Activated T-helper 1 cell treated with Interleukin-2 at 50 U/mL for 16 hours (primary cell): ENCODE measurements at places on chromosomes 16 and 17.
A peak's percentile ranks its signal among the peaks of the same experiment; 100 is the strongest.

GRCh38 chr16:75025761-75026160, 26.9 kb downstream of the ZNRF1 start:
- no peak for DNase-seq

GRCh38 chr16:20568404-20568803, 7.8 kb downstream of the ACSM2B start:
- DNase-seq, result no peak

DNA sequence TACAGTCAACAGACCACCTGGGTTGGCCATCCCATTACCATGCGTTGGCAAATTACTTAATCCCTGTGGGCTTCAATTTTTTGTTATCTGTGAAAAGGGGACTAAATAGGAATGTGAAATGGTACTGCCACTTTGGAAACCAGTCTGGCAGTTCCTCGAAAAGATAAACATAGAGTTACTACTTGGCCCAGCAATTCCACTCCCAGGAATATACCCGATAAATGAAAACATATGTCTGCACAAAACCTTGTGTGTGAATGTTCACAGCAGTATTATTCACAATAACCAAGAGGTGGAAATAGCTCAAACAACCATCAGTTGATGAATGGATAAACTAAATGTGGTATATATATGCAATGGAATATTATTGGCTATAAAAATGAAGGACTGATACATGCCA, 87.9 kb downstream of the TANGO6 start:
- DNase-seq, result no peak

DNA sequence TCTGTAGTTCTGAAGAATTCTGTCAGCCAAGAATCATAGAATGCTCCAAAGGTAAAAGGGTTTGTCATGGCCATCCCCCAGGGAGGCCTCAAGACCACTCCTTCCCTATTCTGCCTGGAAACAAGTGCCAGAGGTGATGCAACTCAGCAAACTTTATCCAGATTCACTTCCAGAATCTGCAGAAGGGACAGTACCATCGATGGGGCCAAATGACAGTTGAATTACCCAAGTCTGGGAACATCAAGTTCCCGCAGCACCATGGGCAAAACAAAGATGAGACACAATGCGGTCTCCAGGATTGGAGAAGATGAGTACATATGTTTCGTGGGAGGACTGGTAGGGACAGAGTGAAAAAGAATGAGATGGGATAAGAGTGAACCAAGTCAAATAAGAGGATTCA, 13.7 kb upstream of the TAT start:
- no peak for DNase-seq

- no peak for DNase-seq
Observed at GRCh38 chr16:75074304-75074793, 42.2 kb downstream of the LDHD start.

- DNase-seq, result no peak
Observed at GRCh38 chr17:54948380-54948779, 20.1 kb downstream of the COX11 start.

DNA sequence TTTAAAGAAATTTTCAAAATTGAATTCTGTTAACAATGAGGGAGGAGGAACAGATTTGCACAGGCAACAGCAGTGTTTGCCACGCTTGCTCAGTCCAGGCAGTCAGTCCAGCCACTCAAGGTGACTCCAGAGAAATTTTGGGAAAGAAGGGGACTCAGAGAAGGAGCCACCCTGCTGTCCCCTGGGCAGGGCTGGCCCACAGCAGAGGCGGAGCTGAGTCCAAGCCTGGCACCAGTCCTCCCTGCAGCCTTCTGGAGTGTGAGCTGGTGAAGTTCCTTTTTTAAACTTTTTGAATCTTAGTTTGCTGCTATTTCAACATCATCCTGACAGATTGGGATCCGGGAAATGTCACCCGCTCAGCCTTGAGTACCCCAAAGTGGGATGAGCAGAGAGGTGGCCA, 14.5 kb upstream of the SLC47A2 start:
- no peak for DNase-seq

- DNase-seq, result no peak
Observed at GRCh38 chr17:73462823-73463222, 151.0 kb upstream of the CDC42EP4 start.

DNA sequence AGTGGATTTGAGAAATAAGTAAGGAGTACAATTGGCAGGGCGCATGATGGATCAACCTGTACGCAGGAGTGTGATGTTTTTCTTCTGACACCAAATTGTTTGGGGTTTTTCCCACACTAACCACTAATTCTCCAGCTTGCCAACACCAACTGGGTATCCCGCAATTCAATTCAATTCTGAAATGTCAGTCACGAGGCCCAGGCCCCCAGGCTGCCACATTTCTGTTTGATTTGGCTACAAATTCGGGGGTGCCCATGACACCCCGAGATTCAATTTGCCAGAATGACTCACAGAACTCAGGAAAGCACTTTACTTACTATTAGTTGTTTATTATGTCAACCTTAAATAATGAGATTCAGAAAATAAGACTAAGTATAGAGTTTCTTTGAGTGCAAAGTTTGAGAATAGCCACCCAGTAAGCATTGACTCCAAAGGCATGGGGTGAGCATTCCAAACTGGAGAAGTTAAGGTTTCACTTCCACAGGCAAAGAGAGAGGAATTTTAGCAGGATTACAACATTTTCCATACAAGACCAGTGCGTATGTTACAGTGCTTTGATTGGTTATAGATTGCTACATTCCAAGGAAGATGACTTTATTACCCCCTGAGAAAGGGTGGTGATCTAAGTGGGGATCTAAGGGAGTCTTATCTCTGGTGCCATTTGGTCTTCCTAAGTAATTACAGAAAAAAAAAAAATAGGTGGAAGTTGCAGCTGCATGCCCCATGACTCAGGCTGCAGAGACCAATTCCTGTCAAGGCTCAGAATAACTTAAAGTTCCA, 11.5 kb downstream of the SLC46A1 start:
- DNase-seq, result no peak

- DNase-seq, result no peak
Observed at GRCh38 chr17:62857526-62857925, 49.4 kb upstream of the MARCHF10 start.

- DNase-seq, result no peak
Observed at GRCh38 chr17:48632579-48633265, 6.6 kb upstream of the HOXB9 start.

- no peak for DNase-seq
Observed at GRCh38 chr17:37786481-37786880, 41.6 kb upstream of the HNF1B start.

DNA sequence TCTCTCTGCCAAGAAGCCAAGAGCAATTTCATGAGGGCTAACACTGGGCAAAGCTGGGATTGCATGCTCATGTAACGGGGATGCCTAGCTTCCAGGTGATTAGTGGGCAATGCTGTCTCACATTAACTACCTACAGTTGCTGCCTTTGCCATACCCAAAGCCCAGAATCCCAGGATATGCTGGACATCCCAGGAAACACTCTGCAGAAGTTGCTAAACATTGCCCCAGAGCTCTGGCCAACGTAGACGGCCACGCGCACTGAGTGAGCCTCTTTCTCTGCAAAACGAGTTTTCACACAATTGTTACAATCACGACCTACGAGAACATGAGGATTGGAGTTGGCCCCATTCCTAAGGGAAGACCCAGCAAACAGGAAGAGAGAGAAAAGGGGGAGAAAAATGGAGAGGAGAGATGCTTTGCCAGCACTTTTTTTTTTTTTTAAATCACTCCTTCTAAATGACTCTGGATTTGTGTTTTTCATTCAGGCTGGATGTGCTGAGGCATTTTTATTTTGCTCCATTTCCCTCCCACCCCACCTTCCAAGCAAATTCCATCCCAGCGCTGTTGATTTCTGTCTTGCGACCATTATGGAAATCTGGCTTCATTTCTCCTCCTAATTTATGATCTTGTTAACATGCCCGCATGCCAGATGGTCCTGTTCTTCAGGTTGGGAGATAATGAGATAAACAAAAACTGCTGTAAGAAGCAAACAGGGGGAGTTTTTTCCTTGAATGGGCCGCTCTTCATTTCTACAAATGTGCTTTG, 112.8 kb upstream of the DNAH9 start:
- no peak for DNase-seq

DNA sequence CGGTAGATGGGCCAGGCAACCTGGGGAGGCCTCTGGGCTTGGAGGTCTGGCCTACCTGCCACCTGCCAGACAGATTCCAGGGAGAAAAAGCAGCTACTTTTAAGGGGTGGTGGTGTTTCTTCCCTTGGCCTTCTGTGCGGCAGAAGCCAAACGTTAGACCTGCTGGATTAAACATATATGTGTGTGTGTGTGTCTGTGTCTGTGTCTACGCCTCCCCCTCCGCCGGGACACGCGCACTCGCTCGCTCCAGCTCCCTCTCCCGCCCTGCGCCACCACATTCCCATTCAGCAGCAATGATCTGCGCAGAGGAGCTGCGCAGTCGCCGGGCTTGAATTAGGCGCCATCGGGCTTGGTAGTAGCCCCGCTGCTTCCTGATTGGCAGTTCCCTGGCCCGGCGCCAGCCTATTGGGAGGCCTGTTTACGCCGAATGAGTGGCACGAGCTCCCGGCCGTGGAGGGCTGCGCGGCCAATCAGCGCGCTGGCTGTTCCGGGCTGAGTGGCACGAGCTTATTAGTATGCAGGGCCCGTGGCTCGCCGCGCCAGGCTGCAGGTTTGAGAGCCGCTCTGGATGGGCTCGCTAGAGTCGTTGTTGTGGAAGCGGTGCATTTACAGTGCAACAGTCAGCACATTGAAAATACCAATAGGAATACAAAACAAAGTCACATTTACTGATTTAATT, at the start of gene BAHCC1:
Gene BAHCC1 (plus strand): TSS at position 537 of the 679 bp plus-strand sequence. CDS start 4,283 bp downstream, outside the sequence.
- DNase-seq, result peak; percentile 49

DNA sequence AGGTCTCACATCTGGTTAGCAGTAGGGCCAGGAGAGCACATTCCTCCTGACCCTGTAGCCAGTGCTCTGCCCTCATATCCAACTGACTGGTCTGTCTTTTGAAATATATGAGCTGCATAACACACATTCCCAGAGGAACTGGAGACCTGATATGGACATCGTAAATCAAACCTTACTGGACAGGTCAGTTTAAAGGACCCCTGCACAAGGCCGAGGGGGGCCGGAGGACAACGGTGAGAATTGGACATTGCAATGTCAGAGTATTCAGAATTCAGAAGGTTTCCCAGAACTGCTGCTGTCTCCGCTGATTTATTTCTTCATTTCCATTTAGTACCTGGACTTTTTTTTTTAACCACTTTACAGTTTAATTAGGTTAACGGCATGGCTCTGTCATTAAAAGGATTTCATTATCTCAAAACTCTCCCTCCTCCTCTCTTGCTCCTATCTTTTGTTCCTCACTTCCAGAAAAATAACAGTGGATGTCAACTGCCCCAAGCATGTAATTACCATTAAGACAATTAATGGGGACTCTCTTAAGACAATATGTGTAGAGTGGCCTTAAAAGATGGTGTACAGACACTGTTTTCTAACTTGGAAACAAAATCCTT, 4.9 kb downstream of the PMFBP1 start:
- no peak for DNase-seq

GRCh38 chr16:62383941-62384340, 347.7 kb upstream of the CDH8 start:
- DNase-seq, result no peak

GRCh38 chr17:27818401-27819105, 18.2 kb upstream of the NOS2 start:
- no peak for DNase-seq

DNA sequence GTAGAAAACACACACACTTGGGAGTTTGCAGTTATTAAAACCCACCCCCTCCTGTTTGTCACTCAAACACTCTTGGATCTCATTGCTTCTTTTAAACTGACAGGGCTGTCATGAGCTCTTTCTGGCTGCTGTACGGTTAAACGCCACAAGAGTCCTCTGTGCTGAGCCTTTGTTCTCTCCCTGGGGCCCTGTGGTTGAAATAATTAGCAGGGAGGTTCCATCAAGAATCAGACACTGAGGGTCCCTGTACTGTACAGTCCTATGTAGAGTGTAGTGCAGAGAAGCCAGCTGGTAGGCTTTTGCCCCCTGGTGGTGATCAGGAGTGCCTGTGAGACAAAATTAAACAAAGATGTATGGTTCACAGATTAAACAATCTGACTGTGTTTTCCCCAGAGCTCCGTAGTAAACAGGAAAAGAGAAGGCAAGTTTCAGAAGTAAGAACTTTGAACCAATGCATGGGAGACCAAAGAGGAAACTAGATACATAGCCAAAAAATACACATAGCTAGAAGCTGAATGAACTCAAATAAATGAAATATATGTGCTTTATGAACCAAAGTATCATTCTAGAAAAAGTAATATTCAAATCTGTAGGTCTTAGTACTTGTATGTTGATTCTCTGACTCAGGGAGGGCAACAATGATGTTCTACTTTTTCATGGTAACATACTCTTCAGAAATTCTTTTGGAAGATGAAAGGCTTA, 1.4 kb upstream of the SSH2 start:
- DNase-seq, result peak; percentile 39

DNA sequence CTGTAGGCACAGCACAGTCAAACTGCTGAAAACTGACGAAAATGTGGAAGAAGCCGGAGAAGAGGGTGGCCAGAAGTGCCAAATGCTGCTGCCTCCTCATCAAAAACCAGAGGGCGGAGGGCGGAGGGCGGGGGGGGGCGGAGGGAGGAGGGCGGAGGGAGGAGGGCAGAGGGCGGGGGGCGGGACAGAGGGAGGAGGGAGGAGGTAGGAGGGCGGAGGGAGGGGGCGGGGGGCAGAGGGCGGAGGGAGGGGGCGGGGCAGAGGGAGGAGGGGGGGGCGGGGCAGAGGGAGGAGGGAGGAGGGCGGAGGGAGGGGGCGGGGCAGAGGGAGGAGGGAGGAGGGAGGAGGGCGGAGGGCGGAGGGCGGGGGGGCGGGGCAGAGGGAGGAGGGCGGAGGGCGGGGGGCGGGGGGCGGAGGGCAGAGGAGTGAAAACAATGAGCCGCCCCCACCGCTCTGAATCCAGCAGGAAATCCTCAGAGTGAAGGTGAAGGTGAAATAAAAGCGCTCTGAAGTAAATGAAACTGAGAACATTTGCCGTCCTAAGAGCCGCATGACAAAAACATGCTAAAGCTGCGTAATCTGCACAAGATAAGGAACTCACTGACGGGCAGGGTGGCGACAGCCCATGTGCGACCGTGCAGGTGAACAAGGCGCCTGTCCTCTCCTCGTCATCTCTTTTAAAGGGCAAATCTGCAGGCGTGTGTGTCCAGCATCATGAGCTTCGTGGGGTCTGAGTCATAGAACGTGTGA, 22.6 kb upstream of the CBFA2T3 start:
- DNase-seq, result no peak

DNA sequence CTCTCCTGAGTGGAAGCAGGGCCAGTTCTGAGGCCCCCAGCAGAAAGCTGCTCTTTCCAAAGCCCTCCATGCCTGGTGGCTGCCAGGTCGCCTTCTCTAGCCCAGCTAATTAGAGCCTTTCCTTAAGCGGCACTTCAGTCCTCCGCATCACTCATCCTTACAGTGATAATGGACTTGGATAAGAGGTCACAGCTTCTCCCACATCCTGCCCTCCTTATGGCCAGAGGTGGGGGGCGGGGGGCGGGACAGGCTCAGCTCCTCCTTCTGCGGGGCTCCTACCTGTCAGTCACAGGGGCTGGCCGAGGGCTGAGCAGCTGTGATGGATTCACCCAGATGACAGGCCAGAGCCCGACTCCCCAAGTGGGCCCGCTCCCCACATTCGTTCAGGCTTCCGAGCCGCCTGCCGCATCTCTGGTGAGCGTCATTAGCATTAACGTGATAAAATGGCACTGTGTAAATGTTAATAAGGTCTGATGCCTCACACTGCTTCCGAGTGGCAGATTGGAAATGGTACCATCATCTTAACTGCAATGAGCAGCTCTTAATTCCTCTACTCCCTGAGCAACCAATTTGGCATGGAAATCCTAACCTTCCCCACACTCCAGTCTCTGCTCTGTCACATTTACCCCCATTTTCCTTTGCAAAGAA, 41.3 kb downstream of the GRIN2C start:
- DNase-seq, result no peak

GRCh38 chr17:59338498-59338897, 7.0 kb downstream of the YPEL2 start:
- DNase-seq, result no peak

GRCh38 chr17:34015253-34015652, 239.8 kb upstream of the CCL2 start:
- no peak for DNase-seq
